ENCODE measurements at places on chromosomes 1 and 21.

- no peak for DNase-seq
Observed at GRCh38 chr1:186511761-186512637, 51.1 kb upstream of the PDC start.

DNA sequence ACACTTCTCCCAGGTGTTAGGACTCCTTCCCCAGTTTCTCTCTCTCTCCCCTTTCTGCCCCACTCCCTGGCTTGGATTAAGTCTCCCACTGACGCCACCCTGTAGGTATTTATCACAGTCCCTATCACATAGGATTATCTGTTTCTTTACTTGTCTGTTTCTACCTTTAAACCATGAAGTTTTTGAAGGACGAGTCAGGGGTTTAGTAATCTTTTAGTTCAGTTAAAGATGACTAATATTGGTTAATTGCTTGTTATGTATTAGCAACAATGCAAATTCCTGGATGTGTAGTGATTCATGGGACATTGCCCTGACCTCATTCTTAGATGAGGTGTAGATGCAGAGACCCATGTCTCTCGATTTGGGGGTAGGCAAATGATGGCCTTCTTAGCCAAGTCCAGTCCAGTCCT, 6.4 kb downstream of the LAMC1 start:
- no peak for DNase-seq

DNA sequence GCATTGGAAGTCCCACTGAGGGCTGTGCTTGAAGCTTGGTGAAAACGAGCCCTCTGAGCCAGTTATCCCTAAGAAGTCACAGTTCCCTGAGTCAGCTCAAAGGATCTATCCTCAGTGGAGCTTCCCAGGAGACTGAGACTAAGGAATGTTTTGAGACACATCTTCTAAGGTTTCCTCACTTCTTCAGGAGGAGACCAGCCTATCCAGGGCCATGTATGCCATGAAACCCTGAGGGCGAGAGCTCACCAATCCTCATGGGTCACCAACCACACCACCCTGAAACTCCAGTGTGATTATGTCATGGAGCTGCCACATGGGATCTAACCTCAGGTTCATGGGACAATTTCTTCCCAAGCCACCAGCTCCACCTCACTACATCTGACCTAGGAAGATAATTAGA, 7.6 kb upstream of the TIE1 start:
- no peak for DNase-seq

GRCh38 chr1:26597629-26598039, 68.1 kb downstream of the RPS6KA1 start:
- no peak for DNase-seq

All from activated CD4-positive, alpha-beta T cell treated with anti-CD3 and anti-CD28 coated beads, Interleukin-2, amount 50 U/mL, for 4 hours (primary cell).